ENCODE measurements at places on chromosomes 11 and 22.

GRCh38 chr11:117020869-117021564, 77.2 kb downstream of the SIK3 start:
- no peak for DNase-seq

GRCh38 chr22:45832180-45832579, 144.8 kb downstream of the WNT7B start:
- no peak for DNase-seq

DNA sequence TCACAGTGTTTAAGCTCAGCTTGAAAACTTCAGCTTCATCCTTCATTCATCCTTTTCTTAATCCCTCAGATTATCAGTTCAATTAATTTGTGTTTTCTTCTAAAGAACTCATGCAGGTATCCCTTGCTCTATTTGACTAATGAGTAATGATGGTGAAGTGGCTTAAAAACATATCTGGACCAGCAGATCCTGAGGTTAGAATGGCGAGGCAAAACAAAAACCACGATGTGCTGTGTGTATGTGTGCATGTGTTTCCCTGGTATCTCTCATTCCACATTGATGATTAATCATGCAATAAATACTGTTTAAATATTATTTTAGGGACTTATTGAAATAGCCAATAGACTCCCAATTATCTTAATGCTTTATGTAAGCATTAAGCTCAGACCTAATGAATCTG, 437.0 kb downstream of the DYNC2H1 start:
- no peak for DNase-seq

DNA sequence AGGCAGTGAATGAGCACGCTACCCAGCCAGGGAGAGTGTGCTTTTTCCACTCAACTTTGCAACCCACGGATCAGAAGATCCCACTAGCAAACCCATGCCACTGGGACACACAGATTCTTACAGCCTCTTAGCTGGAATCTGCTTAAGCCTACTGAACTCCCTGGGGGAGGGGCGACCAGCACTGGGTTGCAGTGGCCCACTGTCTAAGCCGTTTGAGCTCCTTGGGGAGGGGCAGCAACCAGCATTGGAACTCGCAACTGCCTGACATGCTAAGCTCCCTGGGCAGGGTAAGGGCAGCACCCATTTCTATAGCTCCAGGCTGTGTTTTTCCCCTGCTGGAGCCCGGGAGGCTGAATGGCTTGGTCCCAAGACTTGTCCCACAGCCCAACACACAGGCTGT, 99.6 kb downstream of the FAM168A start:
- no peak for DNase-seq
